AG04449 (cell line): ENCODE measurements at places on chromosomes 11 and 22.

GRCh38 chr22:47808886-47809620, 1046.6 kb downstream of the TBC1D22A start:
- DNase-seq: no peak

- DNase-seq: no peak
Measured at GRCh38 chr22:23534851-23535717, 45.0 kb downstream of the IGLL1 start.

DNA sequence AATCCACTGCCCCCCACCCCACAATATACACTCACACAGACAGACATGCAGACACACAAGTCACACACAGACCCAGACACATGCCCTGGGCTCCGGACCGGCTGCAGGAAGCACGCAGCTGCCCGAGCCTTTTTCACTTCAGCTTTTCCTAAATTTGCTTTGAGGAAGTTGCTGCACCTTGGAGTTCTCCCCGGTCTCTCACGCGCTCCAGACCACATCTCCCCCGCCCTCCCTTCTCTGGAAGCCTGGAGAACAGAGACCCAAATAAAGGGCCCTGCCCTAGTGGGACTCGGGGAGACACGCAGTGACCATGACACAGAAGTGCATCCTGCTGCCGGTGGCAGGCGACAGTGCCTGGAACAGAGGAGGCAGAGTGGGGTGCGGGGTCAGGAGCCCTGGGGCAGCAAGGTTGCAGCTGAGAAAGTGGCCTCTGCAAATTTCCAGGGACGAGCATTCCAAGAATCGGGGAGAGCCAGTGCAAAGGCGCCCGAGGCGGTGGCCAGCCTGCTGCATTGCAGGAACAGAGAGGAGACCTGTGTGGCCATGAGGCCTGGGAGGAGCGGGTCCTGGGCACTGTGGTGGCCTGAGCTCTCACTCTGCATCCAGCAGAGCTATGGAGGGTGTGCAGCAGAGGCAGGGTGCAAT, 19.1 kb downstream of the RPL3 start:
- DNase-seq: no peak

DNA sequence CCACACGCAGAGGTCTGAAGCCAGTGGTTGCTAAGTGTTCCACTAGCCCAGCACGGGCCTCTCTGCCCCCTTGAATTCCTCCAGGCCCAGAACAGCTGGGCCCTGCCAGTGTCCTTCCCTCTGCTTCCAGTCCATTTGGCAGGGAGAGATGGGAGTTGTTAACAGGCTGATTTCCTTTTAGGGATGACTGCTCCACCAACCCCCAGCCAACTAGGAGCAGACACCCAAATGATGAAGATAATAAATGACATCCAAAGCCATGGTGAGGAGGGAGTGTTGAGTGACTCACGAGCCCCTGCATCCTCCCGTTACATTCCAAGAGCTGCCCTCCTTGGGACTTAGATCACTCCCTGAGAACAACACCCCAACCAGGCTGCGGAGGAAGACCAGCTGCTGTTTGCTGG, 20.6 kb downstream of the PARVA start:
- peak; percentile 92 for DNase-seq

- peak; percentile 49 for DNase-seq
Measured at GRCh38 chr11:14423633-14424032, 64.7 kb upstream of the RRAS2 start.

DNA sequence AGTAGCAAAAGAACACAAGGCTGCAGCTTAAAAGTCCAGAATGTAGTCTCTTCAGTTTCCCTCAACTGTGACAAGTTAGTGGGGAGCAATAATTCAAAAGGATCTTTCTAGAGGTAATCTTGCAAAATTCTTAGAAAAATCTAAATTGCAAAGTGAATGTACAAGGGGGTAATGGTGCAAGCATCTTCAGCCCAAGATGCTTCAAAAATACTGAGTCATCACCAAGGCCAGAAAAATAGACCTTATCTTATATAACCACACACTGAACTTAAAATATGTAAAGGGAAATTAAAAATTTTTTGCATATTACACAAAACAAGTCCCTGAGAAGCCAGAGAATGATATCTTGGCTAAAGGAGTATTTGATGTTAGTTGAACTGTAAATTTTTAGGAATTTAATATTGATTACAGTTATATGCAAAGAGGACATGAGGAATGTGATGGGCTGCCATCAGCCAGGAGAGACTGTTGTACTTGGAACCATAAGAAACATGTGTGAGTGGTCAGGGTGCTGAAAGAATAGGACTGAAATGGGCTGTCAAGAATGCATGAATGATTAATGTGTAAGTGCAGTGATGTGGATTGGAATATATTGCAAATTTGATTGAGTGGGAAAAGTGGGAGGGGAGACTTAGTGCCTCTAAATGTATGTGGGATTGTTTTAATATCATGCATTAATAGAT, 85.7 kb upstream of the LIN7C start:
- DNase-seq: no peak

DNA sequence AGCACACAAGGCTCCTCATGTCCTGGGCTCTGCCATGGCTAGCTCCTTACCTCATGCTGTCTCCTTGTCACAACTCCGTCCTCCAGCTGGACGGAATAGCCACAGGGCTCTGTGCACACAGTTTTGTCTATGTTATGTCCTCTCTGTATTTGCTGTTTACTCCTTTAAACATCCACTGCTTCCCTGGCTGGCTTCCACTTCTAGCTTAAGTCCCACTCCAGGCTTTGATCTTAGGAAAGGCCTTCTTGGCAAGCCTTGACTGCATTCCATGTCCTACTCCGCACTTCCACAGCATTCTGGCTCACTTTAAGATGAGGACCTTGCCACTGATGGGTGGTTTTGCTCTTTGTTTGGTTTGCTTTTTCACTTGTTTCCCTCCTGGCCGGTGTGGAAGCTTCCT, 22.9 kb upstream of the ROBO3 start:
- DNase-seq: no peak
